ENCODE measurements at places on chromosomes 2 and 18.

- DNase-seq, result no peak
Measured at GRCh38 chr18:21449367-21450290, 150.9 kb downstream of the ESCO1 start.

- no peak for DNase-seq
Measured at GRCh38 chr2:24720310-24720709, 72.9 kb downstream of the PTRHD1 start.

DNA sequence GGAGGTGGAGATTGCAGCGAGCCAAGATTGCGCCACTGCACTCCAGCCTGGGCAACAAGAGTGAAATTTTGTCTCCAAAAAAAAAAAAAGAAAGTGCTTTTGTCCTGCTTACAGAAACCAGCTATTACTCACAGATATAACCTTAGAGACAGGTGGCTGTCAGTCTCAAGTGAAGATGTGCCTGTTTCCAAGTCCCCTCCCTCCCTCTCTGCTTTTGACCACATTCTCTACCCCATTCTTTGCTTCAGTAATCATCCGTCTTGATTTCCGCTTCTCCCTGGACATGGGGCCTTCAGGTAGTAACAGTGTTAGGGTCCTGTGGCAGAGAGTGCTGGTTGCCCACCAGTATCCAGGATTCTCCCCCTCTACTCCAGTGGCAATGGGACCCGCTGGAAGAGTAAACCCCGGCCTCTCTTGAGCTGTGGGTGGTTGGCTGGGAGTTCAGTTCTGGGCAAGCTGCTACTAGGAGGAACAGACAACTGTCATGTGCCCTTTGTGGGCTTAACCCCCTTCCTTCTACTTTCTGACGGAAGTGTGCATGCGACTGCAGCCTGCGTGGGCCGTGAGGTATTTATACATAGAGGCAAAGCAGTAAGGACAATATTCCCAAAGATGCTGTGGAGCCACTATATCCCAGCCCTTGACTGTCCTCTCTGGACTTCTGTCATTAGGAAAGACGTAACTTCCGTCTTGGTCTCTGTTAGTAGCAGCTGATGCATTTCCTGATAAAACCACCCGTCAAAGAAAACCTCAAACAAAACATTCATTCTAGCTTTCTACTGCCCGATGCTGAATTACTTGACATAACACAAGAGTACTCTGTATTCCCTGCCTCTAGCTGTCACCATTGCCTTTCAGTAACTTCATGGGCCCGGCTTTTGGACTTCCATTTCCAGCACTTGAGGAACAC lies 17.8 kb downstream of the PDCL3 start:
- no peak for DNase-seq

DNA sequence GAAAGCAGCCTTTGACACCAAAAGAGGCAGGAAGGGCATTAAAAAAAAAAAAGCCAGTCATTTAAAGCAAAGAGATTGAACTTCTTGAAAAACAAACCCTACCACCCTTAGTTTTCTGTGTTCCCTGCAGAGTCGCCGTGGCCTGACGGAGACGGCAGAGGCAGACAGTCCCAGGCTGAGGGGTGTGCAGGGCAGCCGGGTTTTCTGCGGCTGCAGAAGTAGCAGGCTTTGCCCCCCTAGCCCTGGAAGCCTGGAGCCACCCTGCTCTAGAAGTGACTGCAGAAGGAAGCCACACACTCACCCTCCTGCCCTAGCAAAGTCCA lies 2.8 kb downstream of the INPP5D start:
- DNase-seq, result no peak

DNA sequence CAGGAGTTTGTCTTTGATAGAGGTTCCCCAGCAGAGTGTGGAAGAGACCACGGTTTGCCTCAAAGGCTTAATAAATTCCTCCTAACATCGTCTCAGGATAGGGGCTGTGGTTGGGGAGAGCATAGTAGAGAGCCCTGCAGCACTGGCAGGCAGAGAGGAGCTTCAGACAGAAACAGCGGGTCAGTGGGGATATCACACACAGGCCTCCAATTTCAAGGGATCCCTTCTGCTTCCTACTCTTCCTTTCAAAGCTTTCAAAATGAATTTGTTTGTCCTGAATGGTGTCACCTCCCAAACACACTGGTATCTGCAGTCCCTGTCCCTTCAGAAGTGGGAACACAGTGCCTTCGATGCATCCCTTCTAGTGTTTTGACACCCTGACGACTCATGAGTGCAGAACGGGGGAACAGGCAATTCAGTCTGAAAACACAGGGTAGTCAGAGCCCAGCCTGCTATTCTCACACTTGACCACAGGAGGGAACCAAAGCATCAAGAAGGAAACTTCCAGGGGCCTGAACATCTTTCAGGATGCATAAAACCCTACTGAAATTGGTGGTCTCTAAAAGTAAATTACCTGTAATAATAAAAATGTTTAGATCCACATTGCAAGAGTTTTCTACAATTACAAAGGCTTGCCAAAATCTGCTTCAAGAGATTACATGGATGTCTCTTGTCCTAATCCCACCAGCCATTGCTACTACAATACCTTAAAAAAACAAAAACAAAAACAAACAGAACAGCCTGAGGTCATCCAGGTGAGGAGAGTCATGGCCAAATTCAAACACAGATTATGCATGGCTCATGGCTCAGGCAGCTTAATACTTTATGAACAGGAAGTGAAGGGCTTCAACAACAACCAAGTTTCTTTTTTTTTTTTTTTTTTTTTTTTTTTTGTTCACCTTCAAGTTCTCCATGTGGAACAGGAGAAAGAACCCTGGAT lies 49.8 kb downstream of the SLC14A2 start:
- DNase-seq, result peak; percentile 46

DNA sequence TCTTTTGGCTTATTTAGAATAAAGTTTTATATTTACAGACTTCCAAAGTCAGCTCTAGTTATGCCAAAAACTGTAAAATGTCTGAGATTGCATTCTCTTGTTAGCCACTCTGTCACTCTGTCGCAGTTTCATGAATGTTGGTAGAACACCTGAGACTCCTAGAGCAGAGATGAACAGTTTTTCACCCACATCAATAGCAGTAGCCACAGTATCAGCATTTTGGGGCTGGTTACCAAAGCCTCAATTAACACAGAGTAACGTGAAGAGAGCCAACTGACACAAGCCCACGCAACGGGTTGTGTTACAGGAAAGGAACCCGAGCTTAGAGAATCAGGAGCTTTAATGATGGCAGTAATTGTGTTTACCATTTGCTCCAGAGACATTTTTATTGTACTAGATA lies 443.0 kb upstream of the SLC39A10 start:
- DNase-seq, result no peak

GRCh38 chr2:13524492-13524891 lies 807.8 kb downstream of the TRIB2 start:
- DNase-seq, result no peak
